CD8-positive, alpha-beta memory T cell (primary cell): ENCODE measurements at places on chromosomes 6 and 20.

- DNase-seq = peak; percentile 52
These were observed 176.6 kb upstream of the TAB2 start for GRCh38 chr6:149140910-149141290.

GRCh38 chr6:158628542-158628941 lies 16.0 kb downstream of the DYNLT1 start:
- no peak for DNase-seq

DNA sequence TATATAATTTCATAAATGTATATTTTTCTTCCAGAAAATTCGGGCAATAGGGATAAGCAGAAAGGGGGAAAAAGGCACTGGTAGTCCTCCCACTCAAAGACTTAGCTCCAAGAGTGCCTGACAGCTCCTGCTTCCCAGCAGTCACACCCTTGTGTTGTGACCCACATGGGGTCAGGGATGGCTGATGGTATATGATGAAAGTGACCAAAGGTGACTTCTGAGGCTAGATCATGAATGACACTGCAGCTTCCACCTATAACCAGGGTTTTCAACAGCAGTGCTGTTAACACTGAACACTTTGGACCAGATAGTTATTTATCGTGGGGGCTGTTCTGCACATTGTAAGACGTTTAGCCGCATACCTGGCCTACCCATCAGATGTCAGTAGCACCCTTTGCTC lies 22.3 kb downstream of the FAM50B start:
- no peak for DNase-seq

- no peak for DNase-seq
These were observed 149.4 kb upstream of the BMP2 start for GRCh38 chr20:6618051-6618450.

GRCh38 chr6:166656230-166657151 lies 29.4 kb upstream of the RPS6KA2 start:
- no peak for DNase-seq

DNA sequence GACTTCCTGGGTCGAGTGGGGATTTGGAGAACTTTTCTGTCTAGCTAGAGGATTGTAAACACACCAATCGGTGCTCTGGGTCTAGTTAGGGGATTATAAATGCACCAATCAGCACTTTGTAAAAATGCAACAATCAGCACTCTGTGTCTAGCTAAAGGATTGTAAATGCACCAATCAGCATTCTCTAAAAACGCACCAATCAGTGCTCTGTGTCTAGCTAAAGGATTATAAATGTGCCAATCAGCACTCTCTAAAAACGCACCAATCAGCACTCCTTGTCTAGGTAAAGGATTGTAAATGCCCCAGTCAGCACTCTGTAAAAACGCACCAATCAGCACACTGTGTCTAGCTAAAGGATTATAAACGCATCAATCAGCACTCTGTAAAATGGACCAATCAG lies 209.0 kb upstream of the SLC35B3 start:
- no peak for DNase-seq

DNA sequence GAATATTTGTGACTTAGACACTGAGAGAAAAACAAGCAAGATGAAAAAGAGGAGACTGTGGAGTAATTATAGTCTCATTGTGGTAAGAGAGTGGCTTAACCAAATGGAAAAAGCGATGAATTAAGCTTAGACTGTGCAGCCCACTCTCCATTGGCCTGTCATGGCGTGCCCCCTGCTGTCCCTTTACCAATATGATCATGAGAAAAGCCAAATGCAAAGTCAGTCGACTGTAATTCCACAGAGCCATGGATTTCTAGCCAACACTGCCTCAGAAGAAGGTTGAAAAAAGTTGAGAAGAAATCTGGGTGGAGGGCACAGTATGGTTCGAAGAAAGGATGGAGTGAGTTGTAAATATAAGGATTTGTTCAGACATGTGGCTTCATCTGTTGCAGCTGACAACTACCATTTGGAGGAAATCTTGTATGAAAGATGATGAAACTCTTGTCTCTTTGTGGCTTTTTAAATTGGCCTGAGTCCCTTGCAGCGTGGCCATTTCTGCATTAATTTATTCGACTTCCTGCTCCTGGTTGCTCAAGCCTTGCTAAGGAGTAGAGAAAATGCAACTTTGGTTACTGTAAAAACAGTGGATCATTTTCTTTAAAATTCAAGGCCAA lies 251.4 kb downstream of the DOK5 start:
- no peak for DNase-seq

DNA sequence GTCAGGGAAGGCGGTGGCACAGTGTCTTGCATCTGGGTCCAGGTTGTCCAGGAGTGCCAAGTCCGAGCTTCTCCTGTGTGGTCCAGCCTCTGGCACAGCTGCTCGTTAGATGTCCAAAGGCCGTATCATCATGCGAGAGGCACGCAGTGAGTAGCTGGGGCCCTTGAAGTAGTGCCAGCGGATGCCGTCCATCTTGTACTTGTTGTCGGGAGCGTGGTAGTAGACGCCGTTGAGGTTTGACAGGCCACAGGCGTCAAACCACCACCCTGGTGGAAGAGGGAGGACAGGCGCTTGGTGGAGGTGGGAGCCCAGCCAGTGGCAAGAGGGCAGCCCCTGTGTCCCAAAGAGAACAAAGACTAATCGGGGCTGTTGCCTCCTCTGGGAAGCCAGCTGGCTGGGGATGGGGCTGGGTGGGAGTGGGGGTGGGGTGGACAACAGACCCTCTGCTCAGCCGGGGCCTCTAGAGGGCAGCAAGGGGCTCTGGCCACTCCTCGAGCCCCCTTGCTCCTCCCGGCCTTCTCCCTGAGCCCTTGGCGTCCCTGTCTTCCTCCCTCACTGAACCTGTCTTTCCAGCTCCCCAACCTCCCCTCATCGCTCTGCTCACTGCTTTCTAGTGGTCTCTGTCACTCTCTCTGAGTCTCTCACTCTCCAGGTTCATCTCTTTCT lies 39.5 kb downstream of the FAM110A start:
- no peak for DNase-seq

- no peak for DNase-seq
These were observed 313.6 kb downstream of the ALDH8A1 start for GRCh38 chr6:134636186-134636799.

GRCh38 chr6:142764311-142764710 lies 180.7 kb downstream of the HIVEP2 start:
- DNase-seq = no peak
